ENCODE measurements at places on chromosomes 2 and 18.

- DNase-seq: no peak
These were observed 4.3 kb upstream of the OTOS start for GRCh38 chr2:240144649-240145261.

DNA sequence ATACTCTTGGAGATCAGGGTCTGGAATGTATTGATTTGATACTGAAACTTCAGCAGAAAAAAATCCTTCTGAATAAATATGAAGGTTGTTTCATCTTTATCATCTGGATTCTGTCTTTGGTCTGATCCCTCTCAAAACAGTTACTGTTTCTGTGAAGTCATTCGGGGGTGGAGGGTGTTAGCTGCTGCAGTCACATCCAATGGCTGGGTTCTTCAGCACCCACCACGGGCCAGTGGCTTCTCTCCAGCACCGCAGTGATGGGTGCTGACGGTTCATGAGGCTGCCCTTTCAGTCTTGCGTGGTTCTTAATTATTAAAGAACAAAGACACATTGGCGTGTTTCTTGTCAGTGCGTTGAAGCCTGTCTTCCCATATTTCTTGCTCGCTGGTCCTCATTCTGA, 148.0 kb downstream of the LDLRAD4 start:
- no peak for DNase-seq

DNA sequence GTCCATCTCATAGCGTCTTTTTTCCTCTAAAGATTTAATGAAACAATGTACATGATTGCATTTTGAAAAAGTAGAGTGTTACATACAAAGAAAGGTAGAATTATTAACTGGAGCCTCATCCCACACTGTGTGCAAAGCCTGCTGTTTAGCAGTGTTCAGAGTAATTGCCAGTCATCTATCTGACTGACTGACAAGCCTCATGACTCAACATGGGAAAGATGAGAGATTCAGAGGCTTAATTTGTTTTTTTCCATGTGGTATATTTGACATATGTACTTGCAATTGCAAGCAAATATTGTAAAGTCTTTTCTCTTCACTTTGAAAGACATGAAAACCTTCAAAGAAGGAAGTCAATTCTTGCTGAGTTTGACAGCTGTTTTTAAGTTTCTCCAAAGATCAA, 14.7 kb downstream of the PCARE start:
- peak; percentile 56 for DNase-seq

GRCh38 chr2:24272161-24272802, 88.1 kb downstream of the ITSN2 start:
- DNase-seq: no peak

- DNase-seq: no peak
These were observed 55.3 kb downstream of the MYCN start for GRCh38 chr2:15995603-15996002.

GRCh38 chr18:31884020-31884419, 58.9 kb downstream of the TRAPPC8 start:
- no peak for DNase-seq

DNA sequence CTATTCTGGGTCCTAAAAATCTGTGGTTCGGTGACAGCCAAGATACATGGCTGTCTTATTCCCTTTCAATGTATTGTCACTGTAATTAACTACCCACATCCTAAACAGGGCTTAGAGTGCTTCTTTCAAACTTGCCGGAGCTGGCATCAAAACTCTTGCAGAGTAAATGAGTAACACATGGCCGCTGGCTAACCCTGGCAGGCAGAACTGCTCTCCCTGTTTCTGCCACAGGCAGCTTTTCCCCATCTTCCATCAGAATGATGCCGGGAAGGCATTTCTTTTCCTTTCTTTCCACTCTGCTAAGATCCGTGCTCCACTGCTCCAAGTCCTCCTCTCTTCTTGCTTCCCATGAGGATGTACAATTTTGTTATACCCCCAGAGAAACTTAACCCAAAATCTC, 54.8 kb upstream of the PTPRM start:
- DNase-seq: no peak

- DNase-seq: no peak
These were observed 92.7 kb downstream of the BIN1 start for GRCh38 chr2:127014224-127014623.

- DNase-seq: no peak
These were observed 9.5 kb downstream of the KCNK3 start for GRCh38 chr2:26702025-26702424.

DNA sequence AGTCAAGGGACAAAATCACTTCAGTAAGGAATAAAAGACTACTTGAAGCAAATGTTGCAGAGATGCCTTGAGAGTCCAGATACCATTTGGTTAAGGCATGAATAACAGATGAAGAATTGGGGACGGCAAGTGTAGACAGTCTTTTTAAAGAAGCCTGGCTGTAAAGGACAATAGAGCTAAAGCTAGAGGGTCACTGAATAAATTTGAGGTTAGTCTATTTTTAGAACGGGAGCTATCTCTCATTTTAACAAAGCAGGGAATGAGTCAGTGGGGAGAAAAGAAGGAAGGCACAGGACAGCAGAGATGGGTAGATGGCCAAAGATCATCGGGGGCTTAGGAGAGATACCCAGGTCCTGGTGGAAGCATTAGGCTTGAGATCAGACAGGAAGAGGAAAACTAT, 30.6 kb upstream of the CHN1 start:
- no peak for DNase-seq

- DNase-seq: no peak
These were observed 723 bp upstream of the SLC30A3 start for GRCh38 chr2:27263287-27264252.

Measured in putamen (tissue), 1 donor.